Bronchial smooth muscle cell (primary cell): ENCODE measurements at places on chromosomes 5 and 9. TPM values are rescaled to one million over a fixed set of nuclear protein-coding genes. Genes with fewer than 3 reads are reported as not detected.

The CMYA5 gene
- 3.9 and 5.9 TPM in 2 replicates for total RNA-seq

The OTULINL gene
- under 0.01 TPM in 1 of 2 replicates, not detected in the other for total RNA-seq

The SLC28A3 gene
- total RNA-seq: 0.09 and 0.16 TPM in 2 replicates

The TMEM252 gene
- not detected in 2 replicates for total RNA-seq

The KLHL3 gene
- total RNA-seq: 0.77 and 1.6 TPM in 2 replicates

The VDAC1 gene
- total RNA-seq: 189 and 228 TPM in 2 replicates
